Activated CD4-positive, alpha-beta T cell treated with anti-CD3 and anti-CD28 coated beads for 24 hours (primary cell): ENCODE measurements at places on chromosomes 5 and 9.

- no peak for DNase-seq
These were observed 37.8 kb upstream of the CRB2 start for GRCh38 chr9:123318202-123318601.

GRCh38 chr5:6419340-6419852, 29.3 kb upstream of the UBE2QL1 start:
- no peak for DNase-seq

DNA sequence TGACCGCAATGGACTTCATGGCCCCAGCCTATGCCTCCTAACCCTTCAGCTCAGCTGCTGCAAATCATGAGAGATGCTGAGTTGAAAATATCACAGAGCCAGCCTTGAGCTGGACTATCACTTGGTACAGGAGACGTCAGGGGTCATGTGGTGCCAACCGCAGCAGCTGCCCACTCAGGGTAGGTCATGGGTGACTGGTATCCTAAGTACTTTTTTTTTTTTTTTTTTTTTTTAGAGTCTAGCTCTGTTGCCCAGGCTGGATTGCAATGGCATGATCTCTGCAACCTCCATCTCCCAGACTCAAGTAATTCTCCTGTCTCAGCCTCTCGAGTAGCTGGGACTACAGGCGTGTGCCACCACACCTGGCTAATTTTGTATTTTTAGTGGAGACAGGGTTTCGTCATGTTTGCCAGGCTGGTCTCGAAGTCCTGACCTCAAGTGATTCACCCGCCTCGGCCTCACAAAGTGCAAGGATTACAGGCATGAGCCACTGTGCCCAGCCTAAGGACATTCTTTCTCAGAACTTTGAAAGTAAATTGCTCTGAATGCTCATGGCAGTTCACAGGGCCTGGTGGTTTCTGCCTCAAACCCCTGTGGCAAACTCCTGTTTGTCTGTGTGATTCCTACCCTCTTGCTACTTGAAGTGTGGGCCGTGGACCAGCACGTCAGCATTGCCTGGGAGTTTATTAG, 21.3 kb downstream of the WWC1 start:
- DNase-seq = no peak

- no peak for DNase-seq
These were observed 961 bp downstream of the DPP7 start for GRCh38 chr9:137113385-137114159.

DNA sequence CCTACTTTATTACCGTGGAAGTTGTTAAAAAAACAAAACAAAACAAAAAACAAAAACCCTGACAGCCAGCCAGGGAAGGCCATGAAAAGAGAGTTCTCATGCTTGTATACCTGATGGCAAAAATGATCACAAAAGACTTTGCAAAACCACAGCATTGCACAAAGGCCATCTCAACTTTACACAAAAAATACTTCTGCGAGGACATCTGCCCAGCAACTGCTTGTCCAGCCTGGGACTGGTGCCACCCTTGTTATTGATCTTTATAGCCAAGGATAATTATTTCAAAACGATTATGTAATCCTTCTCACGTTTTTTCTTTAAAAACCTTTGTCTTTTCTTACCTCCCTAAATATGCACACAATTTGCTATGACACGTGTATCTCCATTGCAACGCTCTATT, 42.2 kb upstream of the SLC28A3 start:
- no peak for DNase-seq

GRCh38 chr9:38091310-38092199, 22.5 kb upstream of the SHB start:
- DNase-seq = no peak

DNA sequence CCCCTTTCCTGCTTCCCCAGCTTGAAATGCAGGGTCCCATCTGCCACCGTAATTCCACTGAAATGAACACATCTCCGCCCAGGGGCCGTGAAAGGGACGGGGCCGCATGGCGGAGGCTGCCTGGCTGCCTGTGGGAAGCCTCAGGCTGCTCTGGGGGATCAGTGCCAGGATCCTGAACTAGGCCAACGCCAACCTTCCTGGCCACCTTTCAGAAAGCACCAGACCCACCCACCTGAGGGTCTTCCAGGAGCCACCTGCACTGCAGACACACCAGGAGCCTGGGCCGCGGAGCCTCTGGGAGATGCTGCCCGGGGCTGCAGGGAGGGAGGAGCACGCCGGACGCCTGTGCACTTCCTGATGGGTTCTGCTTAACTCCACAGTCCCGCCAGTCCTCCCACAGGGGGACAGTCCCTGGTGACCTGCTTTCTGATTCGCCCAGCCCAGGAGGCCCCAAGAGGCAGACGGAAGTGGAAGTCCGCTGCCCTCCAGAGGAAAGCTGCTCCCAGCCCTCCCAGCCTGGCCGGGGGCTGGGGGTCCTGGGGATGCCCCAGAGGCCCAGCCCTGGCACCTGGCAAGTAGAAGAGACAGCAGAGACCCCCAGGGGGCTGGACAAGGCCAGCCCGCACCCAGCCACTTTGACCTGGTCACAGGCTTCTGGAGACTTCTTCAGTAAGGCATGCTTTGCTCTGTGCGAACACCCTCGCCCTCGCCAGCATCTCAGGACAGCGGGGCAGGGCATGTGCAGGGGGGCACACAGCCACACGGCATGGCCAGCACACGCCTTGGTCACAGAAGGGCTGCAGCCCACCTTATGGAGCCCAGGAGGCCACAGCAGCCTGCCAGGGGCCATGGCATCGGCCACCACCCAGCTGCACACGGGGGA, at the start of gene CARD9:
Gene CARD9, minus strand, starts transcription at position 370 of the 883 bp plus-strand sequence. CDS start 1,591 bp downstream, outside the sequence.
- no peak for DNase-seq

GRCh38 chr9:4422495-4422894, 67.8 kb upstream of the SLC1A1 start:
- DNase-seq = no peak

DNA sequence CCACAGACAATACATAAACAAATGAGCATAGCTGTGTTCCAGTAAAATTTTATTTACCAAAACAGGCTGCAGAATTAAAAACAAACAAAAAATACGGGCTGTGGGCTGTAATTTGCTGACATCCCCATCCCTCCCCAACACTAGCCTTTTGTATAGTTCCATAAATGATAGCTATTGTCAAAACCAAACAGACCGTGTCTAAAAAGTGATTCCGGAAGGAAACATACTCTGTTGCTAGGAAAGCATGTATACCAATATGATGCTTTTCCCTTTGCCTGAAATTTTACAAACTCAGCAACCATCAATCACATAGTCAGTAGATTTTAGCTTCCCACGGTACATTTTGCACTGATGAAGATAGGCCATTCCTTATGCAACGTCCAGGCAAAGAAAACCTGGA, 80.0 kb downstream of the TMEM215 start:
- DNase-seq = no peak

DNA sequence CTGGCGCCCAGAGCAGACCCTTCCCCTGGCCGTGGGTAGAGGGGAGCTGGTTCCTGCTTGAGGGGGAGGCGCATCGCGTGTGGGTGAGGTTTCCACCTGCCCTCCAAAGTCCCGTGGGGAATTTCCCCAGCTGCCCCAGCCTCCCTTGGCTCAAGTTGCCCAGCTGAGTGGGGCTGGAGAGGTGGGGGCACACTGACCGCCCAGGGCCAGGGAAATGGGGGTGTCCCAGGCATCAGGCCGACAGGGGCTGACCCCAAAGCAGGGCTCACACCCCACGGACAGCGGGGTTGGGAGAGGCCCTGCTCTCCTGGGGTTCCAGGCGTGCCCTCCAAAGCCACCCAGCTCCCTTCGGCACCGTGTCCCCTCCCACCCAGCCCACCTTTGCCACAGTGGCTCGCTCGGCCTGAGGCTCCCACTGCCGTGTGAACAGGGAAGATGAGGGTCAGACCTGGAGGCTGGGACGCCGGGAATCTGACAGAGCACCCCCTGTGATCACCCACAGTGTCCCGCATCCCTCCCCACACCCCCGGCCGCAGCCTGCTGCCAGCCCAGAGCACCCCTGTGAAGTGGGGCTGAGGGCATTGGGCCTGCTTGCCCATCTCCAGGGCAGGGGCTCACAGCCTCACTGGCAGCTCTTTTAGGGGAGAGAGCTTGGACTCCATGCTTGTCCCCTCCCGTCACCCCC, 933 bp upstream of the EGFL7 start:
- no peak for DNase-seq

- DNase-seq = no peak
These were observed 33.5 kb downstream of the MOCS2 start for GRCh38 chr5:53076014-53076583.
